ENCODE measurements at places on chromosomes 4 and X.

DNA sequence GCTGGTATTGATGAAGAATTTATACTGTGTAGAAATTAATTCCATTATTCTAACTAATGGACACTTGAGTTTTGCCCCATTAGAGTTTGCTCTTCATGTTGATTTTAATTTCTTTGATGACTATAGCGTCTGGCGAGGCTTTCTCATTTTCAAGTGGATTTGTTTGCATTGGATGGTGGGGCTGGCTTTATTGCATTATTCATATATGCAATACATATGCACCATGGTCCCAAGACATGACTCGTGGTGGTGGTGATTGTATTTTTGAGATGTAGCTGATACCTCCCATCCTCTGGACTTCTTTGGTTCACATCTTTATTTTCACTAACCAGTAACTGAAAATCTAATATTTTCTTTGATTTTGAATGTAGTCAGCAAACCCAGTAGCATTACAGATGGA, 39.8 kb downstream of the PTTG2 start:
- DNase-seq: no peak

GRCh38 chr4:140078366-140078765, 75.6 kb downstream of the MAML3 start:
- no peak for DNase-seq

DNA sequence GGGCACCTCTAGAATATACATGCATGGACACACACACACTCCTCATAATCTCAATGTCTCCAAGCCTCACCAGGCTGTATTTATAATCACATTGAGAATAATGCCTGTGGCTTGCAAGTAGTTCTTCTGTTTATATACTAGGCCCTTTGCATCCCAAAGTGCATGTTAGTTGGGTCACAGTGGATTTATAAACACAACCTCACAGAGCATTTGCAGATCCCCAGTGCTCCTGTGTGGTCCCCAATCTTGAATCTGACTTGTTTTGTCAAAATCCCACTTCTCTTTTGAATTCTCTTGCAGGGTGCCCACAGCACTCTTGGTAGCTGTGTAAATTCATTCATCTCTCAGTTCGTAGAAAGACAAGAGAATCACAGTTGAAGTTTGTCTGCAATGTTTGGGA, 49.6 kb upstream of the PROM1 start:
- no peak for DNase-seq

DNA sequence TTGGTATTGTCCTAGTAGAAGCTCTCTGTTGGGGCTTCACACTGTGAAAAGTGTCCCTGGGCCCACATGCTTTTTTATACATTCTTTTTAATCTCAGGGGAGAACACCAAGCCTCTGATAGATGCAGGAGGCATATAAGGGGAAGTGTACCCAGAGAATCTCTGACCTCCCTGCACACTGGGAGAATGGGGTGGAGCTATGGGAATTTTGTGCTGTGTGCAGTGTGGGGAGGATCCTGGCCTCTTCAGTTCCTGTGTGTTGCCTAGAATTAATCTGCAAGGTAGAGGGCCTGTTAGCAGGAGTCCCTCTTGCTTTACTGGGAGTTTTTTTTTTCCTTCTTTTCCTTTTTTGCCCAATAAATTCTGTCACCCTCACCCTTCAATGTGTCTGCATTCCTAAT, 49.2 kb upstream of the SPIN4 start:
- DNase-seq: no peak

DNA sequence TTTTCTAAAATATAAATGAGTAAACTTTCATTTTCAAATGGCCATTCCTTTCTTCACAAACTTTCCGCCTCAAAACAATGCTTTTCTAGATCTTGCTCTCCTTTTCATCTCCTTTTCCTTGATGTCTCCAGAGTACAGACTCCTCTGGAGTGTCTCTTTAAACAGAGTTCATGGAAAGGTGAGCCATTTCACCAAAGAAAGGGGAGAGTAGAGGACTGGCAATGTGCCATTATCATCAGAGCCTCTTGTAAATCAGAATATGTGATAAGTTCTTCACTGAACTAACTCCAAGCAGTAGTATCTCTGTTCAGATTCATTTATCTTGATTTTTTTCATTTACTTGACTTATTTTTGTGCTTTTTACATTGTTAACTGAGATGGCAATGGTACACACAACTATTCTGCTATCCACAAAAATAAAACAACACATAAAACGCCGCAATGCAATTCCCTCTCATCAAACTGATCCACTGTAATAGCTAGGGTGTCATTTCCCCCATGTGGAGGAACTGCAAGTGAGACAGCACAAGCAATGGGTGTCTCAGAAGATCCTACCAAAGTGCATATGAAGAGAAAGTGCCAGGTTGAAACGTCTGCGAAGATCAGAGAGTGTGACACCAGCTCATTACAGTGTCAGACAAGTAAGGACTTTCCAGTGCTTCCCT, 125.4 kb downstream of the RASL11B start:
- no peak for DNase-seq

- DNase-seq: no peak
Measured at GRCh38 chrX:4668802-4669536, 955.5 kb upstream of the PRKX start.

- no peak for DNase-seq
Measured at GRCh38 chrX:10634392-10635161, 14.2 kb upstream of the MID1 start.

GRCh38 chr4:98204236-98204553, 57.0 kb upstream of the RAP1GDS1 start:
- DNase-seq: no peak

GRCh38 chr4:163110442-163110841, 56.2 kb downstream of the NAF1 start:
- no peak for DNase-seq

GRCh38 chr4:70895811-70896491, 6.2 kb upstream of the MOB1B start:
- no peak for DNase-seq

DNA sequence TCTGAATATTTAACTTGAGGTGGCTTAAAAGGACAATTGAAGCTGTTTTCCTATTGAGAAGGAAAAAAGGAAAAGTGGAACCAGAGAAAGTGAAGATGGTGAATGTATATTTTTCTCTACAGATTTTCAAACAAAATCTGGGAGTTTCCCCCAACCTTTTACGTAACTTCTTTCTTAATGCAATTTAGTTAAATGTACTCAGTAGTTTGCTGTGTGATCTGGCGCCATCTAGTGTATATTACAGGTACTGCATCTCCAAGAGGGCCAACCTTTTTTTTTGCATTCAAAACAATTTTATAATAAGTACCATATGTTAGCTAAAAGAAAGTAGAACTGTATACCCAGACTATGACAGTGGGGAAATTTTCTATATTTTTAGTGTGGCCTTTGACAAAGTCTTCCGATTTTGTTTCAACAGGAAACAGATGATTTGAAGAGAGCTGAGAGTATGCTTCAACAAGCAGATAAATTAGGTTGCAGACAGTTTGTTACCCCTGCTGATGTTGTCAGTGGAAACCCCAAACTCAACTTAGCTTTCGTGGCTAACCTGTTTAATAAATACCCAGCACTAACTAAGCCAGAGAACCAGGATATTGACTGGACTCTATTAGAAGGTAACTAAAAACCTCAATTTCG, 82.0 kb downstream of the PLS3 start:
- DNase-seq: no peak

GRCh38 chr4:108204518-108204917, 35.8 kb upstream of the LEF1 start:
- DNase-seq: no peak

GRCh38 chr4:3451956-3452355, 10.2 kb downstream of the HGFAC start:
- DNase-seq: no peak

- no peak for DNase-seq
Measured at GRCh38 chr4:60934566-60935295, 265.4 kb upstream of the ADGRL3 start.

GRCh38 chr4:183912585-183912984, 7.5 kb downstream of the STOX2 start:
- DNase-seq: no peak

- DNase-seq: no peak
Measured at GRCh38 chr4:110310795-110311194, 112.4 kb upstream of the ELOVL6 start.

DNA sequence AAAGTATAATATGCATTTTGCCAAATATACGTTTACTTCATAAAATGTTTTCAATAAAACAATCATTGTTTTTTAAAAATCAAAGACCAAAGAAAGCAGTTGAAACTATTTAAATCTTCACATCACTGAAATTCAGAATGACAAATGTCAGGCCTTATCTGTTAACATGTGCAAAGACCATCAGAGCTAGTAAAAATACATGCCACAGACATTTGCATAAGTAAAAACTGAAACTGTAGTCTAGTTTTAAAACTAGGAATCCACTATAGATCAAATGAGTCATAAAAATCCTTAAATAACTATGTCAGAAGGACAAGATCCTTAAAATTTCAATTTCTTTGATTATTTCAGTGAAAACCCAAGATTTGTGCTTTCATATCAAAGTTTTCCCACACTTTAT, 24.8 kb downstream of the KLHL15 start:
- DNase-seq: no peak

- DNase-seq: no peak
Measured at GRCh38 chr4:148447681-148448080, 5.5 kb upstream of the NR3C2 start.

GRCh38 chr4:148159793-148160192, 282.4 kb downstream of the NR3C2 start:
- DNase-seq: no peak

- no peak for DNase-seq
Measured at GRCh38 chrX:54042609-54043021, 1.7 kb downstream of the PHF8 start.

DNA sequence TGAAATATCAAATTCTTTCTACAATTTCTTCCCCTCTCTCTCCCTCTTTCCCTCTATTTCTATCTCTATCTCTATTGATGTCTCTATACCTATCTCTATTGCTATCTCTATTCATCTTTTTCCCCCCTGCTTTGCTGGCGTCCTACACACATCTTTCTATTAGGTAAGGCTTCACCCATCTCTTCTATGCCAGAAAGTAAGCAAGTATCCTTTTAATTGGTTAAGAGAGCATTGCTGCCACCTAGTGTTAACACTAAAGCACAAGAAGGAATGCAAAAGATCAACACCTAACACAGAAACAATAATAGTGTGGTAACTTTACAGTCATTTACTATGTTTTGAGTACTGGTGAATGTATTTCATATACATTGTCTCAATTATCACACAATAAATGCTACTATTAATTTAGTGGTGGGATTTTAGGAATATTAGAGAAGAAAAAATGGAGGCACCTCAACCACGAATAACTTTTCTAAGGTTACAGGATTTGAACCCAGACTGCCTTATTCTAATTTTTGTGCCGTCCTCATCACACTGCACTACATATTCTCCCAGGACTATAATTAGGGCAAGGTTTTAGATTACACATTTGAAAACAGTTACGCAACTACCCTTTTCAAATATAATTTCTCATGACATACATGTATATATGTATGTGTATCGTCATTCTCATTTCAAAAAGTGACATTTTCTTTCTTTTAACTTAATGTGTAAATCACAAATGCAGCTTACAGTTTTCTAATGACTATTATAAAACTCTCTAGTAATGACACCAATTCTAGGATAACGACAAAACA, 3.7 kb upstream of the C4orf36 start:
- no peak for DNase-seq

DNA sequence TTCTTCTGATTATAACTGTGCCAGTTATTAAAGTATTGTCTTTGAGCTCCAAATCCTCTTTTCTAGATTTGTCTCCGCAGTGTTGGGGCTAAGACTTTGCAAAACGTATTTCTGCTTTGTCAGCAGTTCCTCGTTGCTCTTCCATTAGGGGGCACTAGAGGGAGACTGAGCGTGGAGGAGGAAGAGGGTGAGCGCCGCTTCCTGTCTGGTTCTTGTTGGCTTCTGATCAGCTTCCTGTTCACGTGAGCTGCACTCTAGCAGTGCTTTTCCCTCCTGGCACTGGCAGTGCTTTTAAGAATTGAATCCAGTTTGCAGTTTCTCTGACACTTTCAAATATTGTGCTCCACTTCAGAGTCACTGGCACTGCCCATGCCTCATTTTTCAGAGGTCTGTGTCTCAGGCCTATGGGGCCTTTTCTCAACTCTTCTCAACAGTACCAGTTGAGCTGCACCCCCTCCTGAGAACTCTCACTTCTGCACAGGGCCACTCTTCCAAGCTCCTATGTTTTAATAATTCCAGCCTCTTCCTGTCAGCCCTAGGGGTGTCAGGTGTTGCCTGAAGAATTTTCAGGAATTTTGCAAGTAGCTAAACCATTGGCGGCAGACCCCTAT, 54.4 kb upstream of the LCORL start:
- no peak for DNase-seq

DNA sequence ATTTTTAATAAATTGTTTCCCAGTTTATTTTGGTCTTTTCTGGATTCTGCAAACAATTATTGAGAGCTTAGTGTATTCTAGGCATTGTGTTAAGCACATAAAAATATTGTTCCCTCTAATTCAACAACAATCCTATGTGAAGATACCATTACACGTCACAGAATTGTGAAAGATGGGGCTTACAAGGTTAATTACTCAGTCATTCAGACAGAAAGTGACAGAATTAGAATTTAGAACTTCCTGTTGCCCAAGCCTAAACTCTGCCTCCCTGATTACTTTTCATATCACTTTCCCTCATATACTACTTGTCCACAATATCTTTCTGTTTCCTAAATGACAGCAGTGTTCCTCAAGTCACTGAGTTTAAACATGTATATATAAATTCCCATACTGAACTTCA, 186.7 kb upstream of the VEGFC start:
- no peak for DNase-seq

- DNase-seq: no peak
Measured at GRCh38 chr4:125650557-125650956, 335.8 kb downstream of the FAT4 start.

GRCh38 chr4:56007154-56007553, 58.4 kb downstream of the CEP135 start:
- no peak for DNase-seq

DNA sequence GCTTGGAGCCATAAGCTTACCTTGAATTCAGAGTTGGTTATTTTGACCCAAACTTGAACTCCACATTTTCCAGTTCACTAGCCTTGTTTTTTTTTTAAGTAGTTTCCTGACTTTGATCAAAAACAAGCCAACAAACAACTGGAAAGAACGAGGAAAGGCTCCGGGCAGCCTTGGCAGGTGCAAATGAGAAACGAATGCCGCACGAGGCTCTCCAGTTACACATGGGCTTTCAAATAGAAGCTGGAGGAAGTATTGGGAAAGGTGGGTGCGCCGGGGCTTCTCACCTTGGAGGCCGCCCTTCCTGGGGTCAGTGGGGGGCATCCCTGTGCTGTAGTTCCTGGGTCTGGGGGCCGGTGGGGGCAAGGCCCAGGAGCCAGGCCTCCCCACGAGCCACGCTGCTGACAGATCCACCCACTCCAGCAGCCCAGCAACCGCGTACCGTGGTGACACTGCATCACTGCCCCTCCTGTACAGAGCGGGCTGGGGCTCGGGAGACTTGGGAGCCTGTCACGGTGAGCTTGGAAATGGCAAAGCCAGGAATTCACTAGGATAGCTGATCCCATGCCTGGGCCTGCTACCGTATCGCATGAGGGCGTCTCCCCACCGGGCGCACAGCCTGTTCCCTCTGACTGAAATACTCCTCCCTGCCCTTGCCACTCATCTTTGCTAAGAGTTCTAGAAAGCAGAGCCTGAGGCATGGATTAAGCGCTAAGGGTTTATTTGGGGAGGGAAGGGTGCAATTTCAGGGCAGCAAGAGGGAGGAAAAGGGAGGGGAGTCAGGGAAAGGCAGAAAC, 50.9 kb upstream of the ADRA2C start:
- DNase-seq: no peak
